Transverse colon (tissue), 4 donors: ENCODE measurements at places on chromosomes 13 and 19. TPM values are rescaled to one million over a fixed set of nuclear protein-coding genes. Genes with fewer than 3 reads are reported as not detected.

BCL3 gene
- total RNA-seq = 61.1 TPM

GRCh38 chr13:111371720-111372119 lies 51.3 kb downstream of the TEX29 start:
- H3K4me1 ChIP-seq = no peaks in the 10 kb centered on the region
- H3K27ac ChIP-seq = no peak overlapping the region
- no peaks in the 10 kb centered on the region for H3K36me3 ChIP-seq
- no peak for DNase-seq
- no peaks in the 10 kb centered on the region for H3K27me3 ChIP-seq

GRCh38 chr13:53907891-53908290 lies 879.3 kb downstream of the OLFM4 start:
- H3K4me3 ChIP-seq = no peak overlapping the region
- no peak overlapping the region for H3K27ac ChIP-seq
- H3K4me1 ChIP-seq = no peaks in the 10 kb centered on the region
- no peaks in the 10 kb centered on the region for H3K27me3 ChIP-seq

B3GNT8 gene
- total RNA-seq = 18.5 TPM

- H3K36me3 ChIP-seq = peaks cover 49% of the 10 kb centered on the region
- DNase-seq = no peak
- no peaks in the 10 kb centered on the region for H3K27me3 ChIP-seq
- peaks cover 3% of the 10 kb centered on the region for H3K4me1 ChIP-seq
Measured at GRCh38 chr13:99559560-99559959, 58.3 kb downstream of the TM9SF2 start.
